ENCODE measurements at places on chromosomes 13 and 19.

GRCh38 chr13:104357672-104358354 is 1291.6 kb upstream of the SLC10A2 start:
- no peak for DNase-seq

DNA sequence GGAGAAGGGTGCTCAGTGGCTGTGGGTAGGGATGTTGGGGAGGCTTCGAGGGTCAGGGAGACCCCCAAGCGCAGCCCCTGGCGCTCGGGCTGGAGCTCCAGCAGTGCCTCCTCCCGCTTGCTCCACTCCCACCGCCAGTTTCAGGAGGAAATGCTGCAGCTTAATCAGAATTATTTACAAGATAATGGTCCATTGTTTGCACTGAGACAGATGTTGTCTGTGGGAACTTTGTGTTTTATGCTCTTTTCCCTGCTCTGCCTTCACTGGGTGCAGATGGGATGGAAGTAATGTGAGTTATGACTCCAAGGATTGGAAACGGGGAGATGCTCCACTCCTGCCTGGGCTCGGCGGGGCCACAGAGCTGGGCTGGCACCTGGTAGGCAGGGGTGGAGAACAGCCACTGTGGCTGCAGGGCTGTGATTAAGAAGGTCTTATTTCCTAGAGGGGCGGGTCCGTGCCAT is 192.4 kb downstream of the ZNF536 start:
- DNase-seq, result no peak

- no peak for DNase-seq
Measured at GRCh38 chr19:49447485-49448431, 3.9 kb downstream of the PIH1D1 start.

- DNase-seq, result no peak
Measured at GRCh38 chr13:104869501-104869900, 1666.0 kb downstream of the EFNB2 start.

DNA sequence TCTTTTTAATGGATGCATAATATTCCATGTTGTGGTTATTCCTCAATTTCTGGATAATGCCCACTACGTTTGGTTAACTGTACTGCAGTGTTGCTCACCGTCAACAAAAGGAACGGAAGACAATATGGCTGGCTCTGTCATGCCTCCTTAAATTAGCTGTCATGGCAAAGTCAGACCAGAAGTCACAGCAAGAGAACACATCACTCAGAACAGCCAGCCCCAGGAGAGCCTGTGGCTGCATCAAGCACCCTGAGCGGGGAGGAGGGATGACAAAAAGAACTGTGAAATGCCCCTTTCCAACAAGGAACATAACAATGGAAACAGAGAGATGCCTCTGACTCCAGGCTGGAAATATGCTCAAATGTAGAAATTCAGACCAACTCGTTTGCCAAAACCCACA is 366.0 kb upstream of the ZNF507 start:
- no peak for DNase-seq
